ENCODE measurements at places on chromosomes 5 and 9.

GRCh38 chr5:137395011-137395755 lies 103.9 kb downstream of the SPOCK1 start:
- DNase-seq: no peak

- DNase-seq: no peak
Observed at GRCh38 chr5:139451878-139452660, 10.5 kb downstream of the ECSCR start.

DNA sequence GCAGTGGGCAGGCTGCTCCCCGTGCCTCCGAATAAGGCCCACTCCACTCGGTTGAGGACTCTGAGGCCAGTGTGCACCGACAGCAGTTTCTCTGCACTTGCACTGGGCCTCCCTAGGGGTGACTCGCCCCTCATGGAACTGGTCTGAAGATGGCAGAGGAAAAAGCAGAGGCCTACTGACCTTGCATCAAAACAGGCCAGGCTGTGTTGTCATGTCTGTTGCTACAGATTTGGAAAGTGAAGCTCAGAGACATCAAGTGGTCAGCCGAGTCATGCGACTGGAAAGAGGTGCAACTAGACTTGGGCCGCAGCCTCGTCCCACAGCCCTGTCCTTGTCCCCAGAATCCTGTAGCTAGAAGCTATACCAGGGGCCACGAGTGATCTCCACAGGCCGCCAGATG lies 78.3 kb downstream of the DCP2 start:
- no peak for DNase-seq

GRCh38 chr9:28158451-28158850 lies 585.2 kb upstream of the C9orf72 start:
- no peak for DNase-seq

DNA sequence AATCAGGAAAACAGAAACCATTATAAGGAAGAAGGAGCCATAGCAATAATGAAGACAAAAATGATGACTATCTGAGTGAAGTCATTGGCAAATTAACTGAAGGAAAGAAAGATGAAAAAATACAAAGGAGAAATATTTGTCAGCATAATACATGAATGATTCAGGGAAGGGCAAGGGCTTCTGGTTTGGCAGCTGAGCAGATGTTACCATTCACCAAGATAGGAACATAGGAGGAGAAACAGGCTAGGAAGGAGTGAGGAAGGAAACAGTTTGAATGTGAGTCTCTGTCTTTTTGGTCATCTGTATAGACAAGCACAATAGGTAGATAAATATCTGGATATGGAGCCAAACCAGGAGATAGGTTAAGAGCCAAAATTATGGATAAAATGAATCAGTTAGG lies 296.0 kb downstream of the ISL1 start:
- no peak for DNase-seq

- no peak for DNase-seq
Observed at GRCh38 chr5:57276353-57276752, 102.5 kb downstream of the GPBP1 start.

DNA sequence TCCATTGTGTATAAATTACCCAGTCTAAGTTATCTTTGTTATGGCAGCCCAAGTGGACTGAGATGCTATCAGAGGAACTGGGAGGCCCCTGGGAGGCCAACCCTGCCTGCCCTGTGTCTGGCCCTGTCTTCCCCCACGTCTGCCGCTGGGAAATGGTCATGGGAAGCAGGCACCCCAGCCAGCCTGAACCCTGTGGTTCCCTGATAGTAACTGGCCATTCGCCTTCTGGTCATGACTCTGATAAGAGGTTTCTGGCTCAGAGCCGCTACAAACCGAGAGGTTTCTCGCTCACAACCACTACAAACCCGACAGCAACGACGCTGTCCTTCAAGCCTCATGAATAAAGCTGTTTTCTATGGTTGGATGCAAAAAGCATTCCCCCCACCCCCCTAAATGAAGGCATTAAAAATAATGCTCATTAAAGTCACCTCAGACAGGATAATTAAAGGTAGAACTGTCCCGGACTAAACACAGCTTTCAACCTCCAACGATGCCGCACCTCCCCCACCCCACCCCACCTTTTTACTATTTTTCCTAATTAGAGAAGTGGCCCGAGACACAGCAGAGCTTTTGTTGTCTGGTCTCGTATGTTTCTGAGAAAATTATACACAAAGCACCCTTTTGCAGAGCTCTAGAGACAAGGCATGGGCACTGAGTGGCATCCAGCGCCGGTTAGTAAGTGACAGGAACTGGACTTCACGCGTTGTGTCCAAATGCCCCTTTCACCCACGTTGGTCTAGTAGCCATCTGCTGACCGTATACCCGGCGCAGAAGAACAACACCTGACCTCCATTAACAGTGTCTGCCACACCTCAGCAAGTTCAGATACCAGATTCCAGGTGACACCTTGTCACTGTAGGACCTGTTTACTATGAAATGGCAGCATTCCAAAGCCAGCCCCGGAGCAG lies 140.8 kb downstream of the COL23A1 start:
- DNase-seq: no peak

DNA sequence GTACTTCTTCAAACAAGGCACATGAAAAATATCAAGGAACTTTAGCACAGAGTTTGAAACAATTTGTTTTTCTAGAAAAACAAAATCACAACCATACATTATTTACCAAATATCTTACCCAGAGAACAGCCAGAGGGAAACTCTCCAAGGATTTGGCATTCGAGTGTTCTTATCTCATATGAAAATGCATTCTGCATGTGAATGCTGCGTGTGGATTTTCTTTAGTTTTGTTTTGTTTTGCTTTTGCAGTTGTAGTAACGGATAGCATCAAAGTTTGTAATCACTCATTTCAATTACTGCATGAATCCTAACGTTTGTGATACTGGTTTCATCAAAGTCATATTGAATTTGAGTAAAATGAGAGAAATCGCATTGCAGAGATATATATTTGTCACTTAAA lies 28.0 kb downstream of the ADAMTSL1 start:
- no peak for DNase-seq

GRCh38 chr5:135010502-135011354 lies 23.3 kb downstream of the PITX1 start:
- no peak for DNase-seq

DNA sequence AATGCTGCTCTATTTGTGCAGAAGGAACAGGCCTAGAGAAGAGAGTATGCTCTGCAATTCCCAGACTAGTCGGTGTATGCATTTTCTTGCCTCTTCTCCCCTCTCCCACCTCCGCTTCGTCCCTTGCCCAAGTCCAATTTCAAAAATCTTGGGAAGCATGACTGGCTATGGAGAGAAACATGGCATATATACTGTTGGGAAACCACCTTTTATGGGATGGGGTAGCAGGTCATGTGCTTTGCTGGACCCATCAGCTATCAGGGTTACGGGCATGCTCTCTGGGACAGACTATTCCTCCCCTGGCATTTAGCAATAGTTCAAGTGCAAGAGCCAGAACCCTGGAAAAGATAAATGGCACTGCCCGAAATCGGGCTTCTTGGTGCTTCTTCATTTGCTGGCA lies 12.0 kb downstream of the ISL1 start:
- no peak for DNase-seq

GRCh38 chr9:115349542-115349941 lies 231.6 kb upstream of the TNC start:
- DNase-seq: peak; percentile 60

- no peak for DNase-seq
Observed at GRCh38 chr9:1332156-1332555, 282.0 kb downstream of the DMRT2 start.

DNA sequence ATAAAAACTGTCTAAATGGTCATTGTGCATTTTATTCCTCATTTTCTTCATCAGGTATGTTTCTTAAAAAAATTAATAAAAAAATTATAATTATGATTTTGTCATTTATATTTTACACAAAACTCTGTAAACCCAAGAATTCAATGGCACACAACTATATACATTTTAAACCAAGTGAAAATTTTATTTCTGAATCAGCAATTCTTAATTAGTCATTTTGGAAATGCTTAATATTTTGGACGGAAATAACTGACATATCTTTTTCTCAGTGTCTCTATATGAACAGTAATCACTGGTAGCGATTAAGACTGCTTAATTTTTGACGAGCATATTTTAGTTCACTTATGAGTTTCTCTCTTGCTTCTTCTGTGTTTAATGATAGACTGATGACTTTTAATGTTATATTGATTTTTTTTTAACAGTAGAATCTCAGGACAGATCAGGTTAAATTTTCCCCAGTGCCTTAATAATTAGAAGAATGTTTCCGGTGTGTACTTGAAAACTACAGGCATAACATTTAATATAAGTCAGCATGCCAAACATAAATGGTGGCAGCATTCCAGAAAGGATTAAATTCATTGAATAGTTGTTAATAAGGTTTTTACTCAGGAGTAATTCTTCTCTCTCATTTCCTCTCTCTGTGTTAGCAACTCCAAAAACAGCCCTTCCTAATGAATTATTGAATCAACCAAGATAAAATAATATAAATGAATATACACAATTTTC lies 644.7 kb upstream of the CDH6 start:
- DNase-seq: no peak

DNA sequence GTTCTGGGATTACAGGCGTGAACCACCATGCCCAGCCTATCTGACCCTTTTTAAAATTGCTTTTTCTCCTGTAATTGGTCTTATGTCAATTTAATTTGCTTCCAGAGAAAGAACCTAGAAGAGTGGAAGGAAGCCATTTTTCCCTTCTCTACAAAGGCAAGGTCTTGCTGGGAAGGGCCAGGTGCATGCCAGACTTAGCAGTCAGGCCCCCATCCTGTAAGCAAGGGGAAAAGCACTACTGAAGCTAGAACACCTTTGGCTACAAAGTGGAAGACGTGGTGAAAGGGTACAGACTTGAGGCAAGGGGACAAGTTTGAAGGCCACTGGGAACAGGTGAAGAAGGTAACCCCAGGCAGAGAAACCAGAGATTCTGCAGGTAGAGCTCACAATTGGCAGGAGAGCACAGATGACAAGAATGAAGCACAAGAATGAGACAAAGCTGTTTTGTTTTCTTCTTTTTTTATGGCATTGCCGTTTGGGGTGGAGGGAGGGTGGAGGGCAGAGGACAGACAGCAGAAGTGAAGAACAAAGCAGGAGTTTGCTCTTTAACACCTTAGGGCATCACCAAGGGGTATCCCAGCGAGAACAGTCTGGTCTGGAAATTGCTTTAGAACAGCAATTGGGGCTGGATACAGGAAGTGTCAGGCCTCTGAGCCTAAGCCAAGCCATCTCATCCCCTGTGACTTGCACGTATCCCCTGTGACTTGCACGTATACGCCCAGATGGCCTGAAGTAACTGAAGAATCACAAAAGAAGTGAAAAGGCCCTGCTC lies 72.9 kb downstream of the SERINC5 start:
- no peak for DNase-seq

DNA sequence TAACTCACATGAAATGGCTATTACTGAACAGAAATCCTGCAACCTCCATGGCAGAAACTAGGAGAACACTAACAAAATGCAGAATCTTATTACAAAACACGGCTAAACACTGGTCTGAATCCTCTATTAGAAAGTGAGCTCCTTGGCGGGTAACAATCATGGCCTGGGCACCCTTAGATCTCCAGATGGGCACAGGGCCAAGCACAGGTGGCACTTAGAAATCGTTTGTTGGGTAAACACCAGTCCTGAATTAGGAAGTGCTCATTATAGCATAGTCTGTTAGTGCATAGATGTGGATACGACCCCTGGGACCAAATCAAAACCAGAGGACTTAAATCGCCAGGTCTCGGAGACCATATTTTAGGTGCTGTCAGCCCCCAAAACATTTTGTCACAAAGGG lies 14.4 kb downstream of the VDAC1 start:
- DNase-seq: no peak

GRCh38 chr9:115810166-115810565 lies 343.4 kb upstream of the PAPPA start:
- no peak for DNase-seq

DNA sequence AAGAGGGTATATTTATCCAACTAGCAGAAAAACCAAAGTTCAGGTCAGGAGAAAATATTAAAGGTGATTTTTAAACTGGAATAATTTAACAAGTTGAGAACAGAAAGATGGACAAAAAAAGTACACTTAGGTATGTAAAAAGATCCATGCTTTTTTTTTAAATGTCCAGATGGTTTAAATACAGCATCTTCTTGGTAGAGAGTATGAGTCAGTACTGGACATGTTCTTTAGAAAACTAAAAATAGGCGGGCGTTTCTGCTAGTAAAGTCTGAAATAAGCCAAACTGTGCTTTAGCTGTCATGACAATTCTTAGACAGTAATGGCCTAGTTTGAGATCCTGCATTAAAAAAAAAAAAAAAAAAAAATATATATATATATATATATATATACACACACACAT lies 255.9 kb upstream of the ST8SIA4 start:
- DNase-seq: no peak

DNA sequence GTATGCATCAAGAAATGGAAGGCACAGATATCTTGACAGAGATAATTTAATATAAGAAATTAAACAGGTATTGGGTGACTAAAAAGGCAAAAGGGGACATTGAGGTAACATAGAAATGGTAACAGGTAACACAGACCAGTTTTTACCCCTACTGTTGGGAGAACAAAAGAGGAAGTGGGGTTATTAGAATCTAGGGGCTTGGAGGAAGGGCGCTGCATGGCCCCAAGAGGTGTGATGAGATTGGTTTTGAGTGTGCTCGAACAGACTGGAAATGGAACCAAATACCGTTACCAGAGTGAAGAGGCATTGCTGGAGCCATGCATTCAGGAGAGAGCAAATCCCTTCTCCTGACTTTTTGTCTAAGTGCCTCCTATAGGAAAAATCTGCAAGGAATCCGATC lies 193.9 kb downstream of the ALDH1A1 start:
- DNase-seq: no peak

GRCh38 chr5:5964347-5964746 lies 414.0 kb downstream of the MED10 start:
- no peak for DNase-seq

- no peak for DNase-seq
Observed at GRCh38 chr9:14836885-14837284, 73.3 kb downstream of the FREM1 start.

- peak; percentile 52 for DNase-seq
Observed at GRCh38 chr9:82167296-82167695, 178.7 kb downstream of the SPATA31D1 start.

GRCh38 chr5:99379187-99379586 lies 450.4 kb upstream of the CHD1 start:
- no peak for DNase-seq

DNA sequence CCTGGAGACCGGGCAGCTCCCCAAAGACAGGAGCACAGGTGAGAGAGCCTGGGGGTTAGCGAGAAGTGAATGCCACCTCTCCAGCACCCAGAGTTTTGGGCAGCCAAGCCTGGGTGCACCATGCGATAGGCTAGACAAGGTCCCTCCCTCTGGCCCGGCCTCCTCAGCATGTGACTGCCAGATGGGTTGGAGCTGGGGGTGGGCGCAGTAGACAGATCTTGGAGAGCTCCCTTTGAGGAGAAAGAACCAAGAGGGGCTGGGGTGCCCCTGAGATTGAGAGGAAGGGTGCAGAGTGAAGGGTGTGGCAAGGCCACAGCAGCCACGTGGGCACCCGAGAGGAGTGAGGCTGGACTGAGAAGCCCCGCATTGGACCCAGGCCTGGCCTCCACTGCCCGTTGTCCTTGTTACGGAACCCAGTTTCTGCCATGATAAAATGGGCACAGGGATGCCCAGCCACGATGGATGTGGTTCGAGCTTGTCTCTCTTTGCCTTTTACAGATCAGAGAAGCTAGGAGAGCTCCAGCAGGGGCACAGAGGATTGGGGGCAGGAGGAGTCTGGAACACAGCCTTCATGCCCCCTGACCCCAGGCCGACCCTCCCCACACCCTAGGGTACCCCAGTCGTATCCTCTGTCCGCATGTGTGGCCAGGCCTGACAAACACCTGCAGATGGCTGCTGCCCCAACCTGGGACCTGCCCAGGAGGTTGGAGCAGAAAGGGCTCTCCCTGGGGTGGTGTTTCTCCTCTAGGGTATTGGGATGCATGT lies 1.4 kb downstream of the TMEM141 start:
- DNase-seq: no peak

GRCh38 chr5:22665801-22666200 lies 187.3 kb downstream of the CDH12 start:
- DNase-seq: no peak
